ENCODE measurements at places on chromosomes 6 and 20.

GRCh38 chr6:106370639-106371038 lies 10.1 kb downstream of the CRYBG1 start:
- no peak for DNase-seq

GRCh38 chr6:72316675-72317380 lies 305.0 kb upstream of the KCNQ5 start:
- no peak for DNase-seq

DNA sequence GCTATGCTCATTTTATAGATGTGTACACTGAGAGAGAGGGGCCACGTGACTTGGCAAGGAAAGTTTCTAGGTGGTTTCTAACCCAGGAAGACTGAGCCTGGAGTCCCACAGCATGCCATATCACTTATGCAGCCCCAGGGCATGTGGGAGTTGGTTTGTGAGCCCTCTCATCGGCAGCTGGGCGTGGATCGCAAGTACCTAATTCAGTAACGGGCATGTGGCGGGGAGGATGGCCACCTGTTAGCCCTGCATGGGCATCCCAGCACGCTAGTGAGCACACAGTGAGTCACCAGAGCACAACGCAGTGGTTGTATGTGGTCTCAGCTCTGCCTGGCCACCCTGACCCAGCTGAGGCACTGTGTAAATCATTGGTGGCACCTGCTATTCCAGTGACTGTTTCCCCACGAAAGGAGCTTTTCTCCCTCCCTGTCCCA lies 88.3 kb downstream of the NINL start:
- no peak for DNase-seq

- DNase-seq: no peak
These were observed 7.9 kb upstream of the PABPC1L start for GRCh38 chr20:44901974-44902373.

DNA sequence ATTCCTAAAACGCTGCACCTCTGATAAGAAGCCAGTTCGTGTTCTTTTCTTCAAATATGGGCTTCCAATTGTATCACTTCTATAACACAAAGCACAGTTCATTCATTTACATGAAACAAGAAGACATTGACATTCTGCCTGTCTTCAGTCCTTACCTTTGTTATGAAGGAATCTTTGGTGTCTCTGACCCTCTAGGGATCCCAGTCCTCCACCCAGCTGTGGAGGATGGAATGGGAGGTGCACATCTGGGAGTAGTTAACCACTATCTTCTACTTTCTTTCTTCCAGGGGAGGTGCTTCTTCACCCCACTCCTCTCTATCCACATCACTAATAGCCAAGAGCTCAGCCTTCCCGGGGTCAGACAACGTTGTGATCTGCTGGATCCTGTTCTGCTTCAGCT lies 233.4 kb downstream of the CDC5L start:
- no peak for DNase-seq

GRCh38 chr20:7695051-7695495 lies 245.2 kb downstream of the HAO1 start:
- DNase-seq: no peak
